ENCODE measurements at places on chromosomes 3 and 15. TPM values are rescaled to one million over a fixed set of nuclear protein-coding genes. Genes with fewer than 3 reads are reported as not detected.

DNA sequence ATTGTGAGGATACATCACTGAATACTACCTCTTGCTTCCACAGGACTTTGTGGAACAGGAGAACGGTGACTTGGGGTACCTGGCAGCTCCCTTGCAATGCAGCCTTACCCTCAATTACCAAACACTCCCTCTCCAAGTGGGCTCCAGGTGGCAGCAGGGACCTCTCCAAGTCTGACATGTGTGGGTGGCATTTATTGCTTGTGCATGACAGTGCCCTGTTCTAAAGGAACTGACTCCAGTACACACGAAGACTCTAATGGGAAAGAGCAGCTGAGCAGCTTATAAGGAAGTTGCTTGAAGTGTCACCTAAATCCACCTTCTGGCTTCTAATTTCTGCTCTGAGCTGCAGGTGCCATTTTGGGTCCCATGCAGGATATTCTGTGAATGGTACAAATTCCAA lies 174.1 kb upstream of the SLCO3A1 start:
- DNase-seq = no peak

DNA sequence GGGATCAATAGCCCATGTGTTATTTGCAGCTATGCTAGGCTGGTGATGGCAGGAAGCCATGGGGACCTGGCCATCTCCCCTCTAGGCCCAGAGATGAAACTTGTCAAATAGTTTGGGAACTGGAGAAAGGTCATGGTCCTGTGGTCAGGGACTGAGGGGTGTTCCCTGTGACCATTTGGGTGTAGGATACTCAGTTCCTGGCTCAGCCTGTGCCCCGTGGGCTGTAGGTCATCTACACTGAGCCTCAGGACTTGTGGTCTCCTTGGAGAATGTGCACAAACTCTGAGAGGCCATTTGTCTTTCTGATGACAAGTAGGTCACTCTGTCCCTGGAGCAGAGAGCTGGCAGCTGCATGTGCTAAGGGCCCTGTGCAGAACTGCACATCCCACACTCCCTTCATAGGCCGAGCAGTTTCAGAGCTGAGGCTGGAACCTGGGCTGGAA lies 17.5 kb downstream of the GASK1A start:
- no peak for DNase-seq

GRCh38 chr3:149600634-149601033 lies 57.2 kb downstream of the WWTR1 start:
- DNase-seq = no peak

GRCh38 chr15:39856357-39856756 lies 63.7 kb downstream of the GPR176 start:
- no peak for DNase-seq

GRCh38 chr15:67736810-67737209 lies 88.5 kb upstream of the SKOR1 start:
- no peak for DNase-seq

DNA sequence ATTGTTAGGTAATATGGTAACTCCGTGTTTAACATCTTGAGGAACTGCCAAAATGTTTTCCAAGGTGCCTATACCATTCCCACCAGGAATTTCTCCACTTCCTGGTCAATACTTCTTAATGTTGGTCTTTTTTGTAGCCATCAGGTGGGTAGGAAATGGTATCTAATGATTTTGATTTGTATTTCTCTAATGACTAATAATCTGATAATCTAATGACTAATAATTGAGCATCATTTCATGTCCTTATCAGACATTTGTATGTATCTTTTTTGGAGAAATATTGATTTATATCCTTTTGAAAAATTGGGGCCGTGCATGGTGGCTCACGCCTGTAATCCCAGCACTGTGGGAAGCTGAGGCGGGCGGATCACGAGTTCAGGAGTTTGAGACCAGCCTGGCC lies 38.8 kb downstream of the SLMAP start:
- DNase-seq = no peak

DNA sequence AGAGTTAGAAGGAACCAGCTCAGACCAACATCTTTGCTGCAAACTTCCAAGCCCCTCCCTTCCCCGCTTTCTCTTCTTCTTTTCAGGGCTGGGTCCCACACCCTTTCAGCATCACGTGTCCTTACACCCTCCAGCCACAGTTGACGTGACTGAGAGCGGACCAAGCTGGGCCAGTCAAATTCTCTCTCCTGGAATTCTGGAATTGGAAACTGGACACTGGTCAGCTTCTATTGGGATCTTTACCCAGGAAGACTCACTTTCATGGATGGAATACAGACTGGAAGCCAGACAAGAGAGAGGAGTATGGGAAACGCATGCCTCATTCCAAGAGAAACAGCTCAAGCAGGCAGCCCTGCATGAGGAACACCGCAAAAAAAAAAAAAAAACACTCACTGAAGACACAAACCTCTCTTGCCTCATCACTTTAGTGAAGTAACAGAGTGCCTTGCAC lies 12.4 kb upstream of the TPM1 start:
- DNase-seq = no peak

CCDC9B gene
- total RNA-seq = 14.3 TPM

MKRN2OS gene
- 1.9 TPM for total RNA-seq

PTX3 gene
- total RNA-seq = 22.4 TPM
